ENCODE measurements at places on chromosomes 13 and 19.
A peak's percentile ranks its signal among the peaks of the same experiment; 100 is the strongest.

DNA sequence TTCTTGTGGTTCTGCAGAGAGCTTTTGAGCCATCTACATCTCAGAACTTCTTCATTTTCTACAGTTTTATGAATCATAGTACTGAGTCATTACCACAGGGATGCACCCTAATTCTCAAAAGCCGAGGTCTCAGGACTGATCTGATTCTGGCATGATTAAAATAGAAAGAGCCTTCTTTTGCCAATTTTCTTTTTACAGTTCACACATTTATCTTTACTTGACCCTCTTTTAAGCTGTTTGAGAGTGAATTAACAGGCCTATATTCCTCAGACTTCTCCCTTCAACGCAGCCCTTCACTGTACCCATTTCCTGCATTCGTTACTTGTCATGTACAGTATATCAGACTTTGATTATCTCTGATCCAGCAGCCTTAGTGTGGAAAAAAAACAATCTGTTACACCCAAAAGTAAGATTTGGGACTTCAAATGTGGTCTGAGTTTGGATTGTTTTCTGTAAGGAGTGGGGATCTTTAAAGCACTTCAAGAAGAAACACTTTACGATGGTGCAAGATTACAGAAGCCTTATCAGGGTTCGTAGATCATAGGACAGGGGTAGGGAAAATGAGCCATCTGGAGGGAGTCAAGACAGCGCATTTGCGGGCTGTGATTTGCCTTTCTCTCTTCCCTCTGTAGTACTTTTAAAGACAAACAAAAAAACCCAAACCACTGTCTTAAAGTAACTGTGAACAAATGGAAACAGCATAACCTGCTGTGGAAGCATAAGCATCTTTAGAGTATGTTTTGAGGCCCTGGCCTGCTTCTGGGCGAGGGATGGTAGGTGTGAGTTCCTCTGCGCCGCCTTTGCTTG lies 15.3 kb upstream of the GPR183 start:
- no peak for DNase-seq

GRCh38 chr13:41196620-41197019 lies 2.3 kb upstream of the KBTBD7 start:
- DNase-seq = no peak

- no peak for DNase-seq
These were observed 184.6 kb upstream of the IRS2 start for GRCh38 chr13:109971006-109971405.

DNA sequence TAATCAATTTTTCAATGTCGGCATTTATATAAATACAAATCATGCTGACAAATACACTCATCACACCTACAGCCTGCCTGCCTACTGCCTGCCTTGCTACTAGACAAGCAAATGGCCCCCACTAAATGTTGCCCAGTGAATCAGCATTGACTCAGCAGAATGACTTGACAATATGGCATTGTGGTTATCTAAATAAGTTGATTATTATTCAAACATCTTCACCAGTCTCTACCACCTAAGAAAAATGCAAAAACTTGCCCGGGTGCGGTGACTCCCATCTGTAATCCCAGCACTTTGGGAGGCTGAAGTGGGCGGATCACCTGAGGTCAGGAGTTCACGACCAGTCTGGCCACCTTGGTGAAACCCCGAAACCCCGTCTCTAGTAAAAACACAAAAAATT lies 296.1 kb downstream of the PCDH9 start:
- DNase-seq = no peak

- DNase-seq = no peak
These were observed 29.7 kb downstream of the BTBD2 start for GRCh38 chr19:1985588-1986356.

DNA sequence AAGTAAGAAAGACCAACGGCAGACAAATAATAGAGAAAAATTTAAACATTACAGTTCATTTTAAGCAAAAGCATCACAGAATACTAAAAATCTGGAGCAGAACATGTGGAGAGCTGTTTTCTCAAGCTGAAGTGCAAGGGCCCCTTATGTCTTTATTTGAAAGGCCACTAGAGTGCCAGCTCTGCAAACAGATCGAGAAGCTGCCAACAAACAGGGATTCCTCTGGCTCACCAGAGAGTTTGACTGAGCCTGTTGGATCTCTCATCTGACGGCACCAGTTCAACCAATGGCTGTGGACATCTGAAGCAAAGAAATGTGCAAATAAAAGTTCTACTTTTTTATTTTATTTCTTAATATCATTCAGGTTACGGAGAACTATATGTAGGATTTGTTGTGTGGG lies 119.7 kb downstream of the COL4A2 start:
- no peak for DNase-seq

GRCh38 chr13:38361542-38362262 lies 12.1 kb downstream of the UFM1 start:
- no peak for DNase-seq

GRCh38 chr19:34085336-34085735 lies 87.0 kb upstream of the LSM14A start:
- DNase-seq = no peak

GRCh38 chr19:18306888-18307260 lies 16.0 kb downstream of the LSM4 start:
- no peak for DNase-seq

- no peak for DNase-seq
These were observed 30.8 kb downstream of the PIN1 start for GRCh38 chr19:9865732-9866501.

DNA sequence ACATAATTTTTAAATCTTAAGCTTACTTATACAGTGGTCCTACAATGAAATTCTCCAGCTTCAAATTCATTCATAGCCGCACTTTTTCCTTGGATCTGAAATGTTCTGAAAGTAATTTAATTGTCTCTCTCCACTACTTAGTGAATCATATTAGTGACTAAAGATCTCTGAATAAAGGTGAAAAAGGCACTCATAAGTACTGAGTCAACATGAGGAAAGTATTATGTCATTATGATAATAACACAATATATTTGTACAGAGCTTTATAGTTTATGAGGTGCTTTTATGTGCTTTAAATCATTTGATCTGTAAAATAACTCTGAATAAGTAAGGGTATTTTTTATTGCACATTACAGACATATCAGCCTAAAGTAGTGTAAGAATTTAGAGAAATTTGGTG lies 628.2 kb upstream of the SLITRK5 start:
- DNase-seq = no peak

DNA sequence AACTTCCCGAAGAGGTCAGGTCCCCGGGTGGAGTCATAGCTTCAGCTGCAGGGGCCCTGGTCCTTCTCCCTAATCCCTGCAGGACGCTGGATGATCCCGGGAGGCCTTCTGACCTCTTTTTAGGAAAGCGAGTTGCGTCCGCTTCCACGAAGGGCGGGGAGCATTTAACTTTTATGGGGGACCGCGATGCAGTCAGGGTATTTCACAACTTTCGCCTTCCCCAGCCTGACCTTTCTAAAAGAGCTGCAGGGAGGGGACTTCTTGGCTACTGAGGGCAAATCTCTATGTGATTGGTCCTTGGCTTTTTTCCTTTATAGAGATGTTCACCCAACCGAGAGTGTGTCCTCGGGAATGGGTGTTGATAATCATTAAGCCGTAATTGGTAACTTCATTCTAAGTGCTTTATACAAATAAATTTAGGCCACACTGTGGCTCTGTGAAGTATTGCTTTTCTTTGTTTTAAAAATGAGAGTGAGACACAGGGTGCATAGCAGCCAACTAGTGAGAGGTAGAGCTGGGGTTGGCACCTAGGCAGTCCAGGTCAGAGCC lies 778 bp downstream of the ZNF230 start:
- DNase-seq = no peak

GRCh38 chr13:26784704-26785639 lies 24.4 kb upstream of the GPR12 start:
- DNase-seq = no peak

DNA sequence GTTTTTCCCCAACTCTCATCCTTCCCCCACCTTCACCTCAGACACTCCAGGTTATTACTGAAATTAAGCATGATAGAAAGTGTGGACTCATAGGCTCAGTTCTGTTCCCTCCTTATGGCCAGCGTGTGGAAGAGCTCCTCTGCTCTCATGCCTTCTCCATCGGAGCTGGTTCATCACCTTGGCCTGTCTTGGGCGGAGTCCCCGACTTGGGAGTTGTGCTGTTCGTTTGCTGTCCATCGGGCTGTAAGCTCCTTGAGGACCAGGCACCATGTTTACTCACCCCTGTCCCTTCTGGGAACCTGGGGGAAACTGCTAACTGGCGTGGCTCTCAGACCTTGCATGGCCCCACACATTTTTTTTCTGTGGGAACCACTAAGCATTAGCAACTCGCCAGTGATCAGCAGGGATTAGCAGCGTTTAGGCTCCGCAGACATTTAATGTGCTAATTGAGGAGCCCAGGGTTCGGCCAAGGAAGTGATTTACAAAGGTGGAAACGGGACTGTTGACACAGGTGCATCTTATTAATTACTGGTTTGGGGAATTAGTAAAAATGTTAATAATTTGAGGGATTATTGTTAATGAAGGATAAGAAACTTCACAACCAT lies 123.8 kb downstream of the TM9SF2 start:
- DNase-seq = no peak

DNA sequence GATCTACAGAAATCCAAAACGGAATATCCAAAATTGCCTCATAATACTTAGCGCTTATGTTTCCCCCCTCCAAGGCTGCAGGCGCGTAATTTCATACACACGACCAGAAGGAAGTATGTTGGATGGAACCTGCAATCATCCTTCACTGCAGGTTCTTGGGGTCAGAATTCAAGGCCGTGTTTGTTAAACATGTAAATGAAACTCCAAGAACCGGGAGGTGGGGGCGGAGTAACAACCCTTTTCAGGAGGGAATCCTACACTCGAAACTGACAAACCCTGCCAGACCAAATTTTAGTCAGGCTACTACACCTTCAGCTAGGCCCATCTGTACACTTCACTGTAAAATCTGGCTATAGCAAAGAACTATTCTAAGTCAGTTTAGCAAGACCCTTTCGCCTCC lies 1.3 kb downstream of the ZNF607 start:
- no peak for DNase-seq

DNA sequence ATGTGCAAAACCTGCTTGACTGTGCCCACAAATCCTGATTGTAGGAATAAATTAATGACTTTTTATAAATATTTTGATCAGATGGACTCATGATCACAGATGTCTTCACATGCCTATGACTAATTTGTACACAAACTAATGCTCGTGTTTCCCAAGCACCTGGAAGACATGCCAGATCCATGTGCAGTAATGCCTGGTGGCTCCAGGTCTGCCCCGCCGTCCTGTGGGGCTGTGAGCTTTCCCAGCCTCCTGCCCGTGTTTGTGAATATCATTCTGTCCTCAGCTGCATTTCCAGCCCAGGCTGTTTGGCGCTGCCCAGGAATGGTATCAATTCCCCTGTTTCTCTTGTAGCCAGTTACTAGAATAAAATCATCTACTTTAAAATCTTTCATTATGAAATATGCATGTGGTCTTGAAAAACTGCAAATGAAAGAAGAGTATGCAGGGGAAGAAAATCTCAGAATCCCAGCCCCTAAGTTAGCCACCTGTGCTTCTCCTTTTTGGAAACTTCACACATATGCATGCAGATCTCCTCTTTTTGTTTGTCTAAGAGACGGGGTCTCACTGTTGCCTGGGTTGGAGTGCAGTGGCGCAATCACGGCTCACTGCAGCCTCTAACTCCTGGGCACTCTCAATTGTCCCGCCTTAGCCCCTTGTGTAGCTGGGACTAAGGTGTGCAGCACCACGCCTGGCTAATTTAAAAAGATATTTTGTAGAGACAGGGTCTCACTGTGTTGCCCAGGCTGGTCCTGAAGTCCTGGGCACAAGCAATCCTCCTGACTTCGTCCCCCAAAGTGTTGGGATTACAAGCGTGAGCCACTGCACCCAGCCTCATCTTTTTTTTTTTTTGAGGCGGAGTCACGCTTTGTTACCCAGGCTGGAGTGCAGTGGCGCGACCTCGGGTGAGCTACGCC lies 6.2 kb downstream of the RPL28 start:
- DNase-seq = no peak

- DNase-seq = no peak
These were observed 1.3 kb downstream of the RAB3D start for GRCh38 chr19:11338121-11338520.

DNA sequence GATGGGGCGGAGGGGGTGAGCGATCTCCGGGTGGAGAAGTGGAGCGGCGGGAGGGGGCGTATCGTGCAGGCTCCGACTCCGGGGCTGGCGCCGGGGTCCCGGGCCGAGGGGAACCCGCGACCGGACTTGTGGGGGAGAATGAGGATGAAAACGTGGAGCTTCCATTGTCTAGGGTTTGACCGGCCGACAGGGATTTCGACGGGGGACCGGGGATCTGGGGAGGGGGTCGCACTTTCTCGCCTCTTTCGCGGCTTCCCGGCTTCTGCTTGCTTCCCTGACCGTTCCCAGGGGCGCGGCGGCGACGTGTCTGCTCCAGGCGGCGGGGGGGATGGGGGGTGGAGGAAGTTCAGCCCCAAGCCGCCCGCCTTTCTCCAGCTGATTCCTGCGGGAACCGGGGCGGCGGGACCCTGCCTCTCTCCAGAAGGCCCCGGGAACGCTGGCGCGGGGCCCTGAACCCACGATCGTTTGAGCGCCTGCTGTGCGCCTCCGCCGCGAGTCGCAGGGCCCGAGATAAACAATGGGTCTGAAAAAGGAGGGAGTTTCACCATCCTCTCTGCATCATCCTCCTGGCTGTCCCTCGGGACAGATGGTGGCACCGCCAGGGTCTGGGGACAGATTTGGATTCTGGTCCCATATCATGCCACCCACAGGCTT lies 790 bp downstream of the TPM4 start:
- DNase-seq = no peak

DNA sequence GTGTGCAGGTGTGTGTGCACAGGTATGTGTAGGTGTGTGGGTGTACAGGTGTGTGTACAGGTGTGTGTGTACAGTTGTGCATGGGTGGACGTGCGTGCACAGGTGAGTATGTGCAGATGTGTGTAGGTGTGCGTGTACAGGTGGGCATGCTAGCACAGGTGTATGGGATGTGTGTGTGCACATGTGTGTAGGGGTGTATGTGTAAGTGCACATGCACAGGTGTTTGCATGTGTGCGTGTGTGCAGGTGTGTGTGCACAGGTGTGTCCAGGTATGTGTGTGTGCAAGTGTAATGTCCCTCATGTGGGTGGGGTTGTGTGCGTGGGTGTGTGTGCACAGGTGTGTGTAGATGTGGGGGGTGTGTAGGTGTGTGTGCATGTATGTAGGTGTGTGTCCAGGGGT lies 27.5 kb upstream of the TFDP1 start:
- no peak for DNase-seq

GRCh38 chr13:29594303-29594709 lies 1.2 kb downstream of the SLC7A1 start:
- peak; percentile 14 for DNase-seq

DNA sequence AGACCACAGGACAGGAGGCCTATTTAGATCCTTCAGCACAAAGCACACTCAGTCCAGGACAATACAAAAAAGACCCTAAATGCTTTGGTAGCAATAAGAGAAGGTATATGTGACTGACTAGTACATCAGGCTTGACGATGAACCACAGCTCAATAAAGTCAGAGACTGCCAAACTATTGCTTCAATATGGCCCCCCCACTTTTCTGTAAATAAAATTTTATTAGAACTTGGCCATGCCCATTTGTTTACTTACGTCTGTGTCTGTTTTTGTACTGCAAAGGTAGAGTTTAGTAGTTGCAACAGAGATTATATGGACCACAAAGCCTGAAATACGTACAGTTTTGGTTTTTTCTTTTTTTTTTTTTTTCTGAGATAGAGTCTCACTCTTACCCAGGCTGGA lies 136.7 kb downstream of the IRS2 start:
- DNase-seq = no peak

All from stimulated activated CD8-positive, alpha-beta memory T cell treated with anti-CD3 and anti-CD28 coated beads, Interleukin-15, amount 100 ng/mL, for 24 hours (primary cell).